Endothelial cell of coronary artery (primary cell): ENCODE measurements at places on chromosomes 13 and 19. TPM values are rescaled to one million over a fixed set of nuclear protein-coding genes. Genes with fewer than 3 reads are reported as not detected.

Gene TDRD12
- 0.09 TPM in 2 replicates for total RNA-seq

Gene KLF1
- not detected in 2 replicates for total RNA-seq

Gene COL5A3
- total RNA-seq = 2.4 TPM in 1 of 2 replicates, not detected in the other

Gene SIGLEC5
- total RNA-seq = not detected in 2 replicates
